ENCODE measurements at places on chromosomes 1 and 21. TPM values are rescaled to one million over a fixed set of nuclear protein-coding genes. Genes with fewer than 3 reads are reported as not detected.

Gene HSPG2
- total RNA-seq, result 5.2 TPM

Gene RYR2
- total RNA-seq, result not detected

Gene S1PR1
- total RNA-seq, result 242 TPM

Gene KRTAP12-4
- total RNA-seq, result not detected

Gene LHX8
- not detected for total RNA-seq

Gene OBSCN
- 31.6 TPM for total RNA-seq

Gene OR6K3
- total RNA-seq, result not detected

Gene TAS1R1
- not detected for total RNA-seq

Gene DSTYK
- total RNA-seq, result 9.4 TPM

Gene BEND5
- 3.5 TPM for total RNA-seq

Gene MRPS21
- total RNA-seq, result 72.1 TPM

Gene CDC7
- total RNA-seq, result 18.4 TPM

Gene FABP3
- total RNA-seq, result not detected

Gene DCDC2B
- total RNA-seq, result 0.14 TPM

Gene MARK1
- total RNA-seq, result not detected

Gene NPR1
- total RNA-seq, result not detected

Gene ERICH3
- not detected for total RNA-seq

Gene GFI1
- total RNA-seq, result 39.5 TPM

Data from activated naive CD4-positive, alpha-beta T cell treated with anti-CD3 and anti-CD28 coated beads, Interleukin-2, amount 10 ng/mL, durations not matched to agents 5 hours and 36 hours (primary cell).